NCI-H2029 (cell line): ENCODE measurements at places on chromosomes 5 and 9.
A peak's percentile ranks its signal among the peaks of the same experiment; 100 is the strongest.

DNA sequence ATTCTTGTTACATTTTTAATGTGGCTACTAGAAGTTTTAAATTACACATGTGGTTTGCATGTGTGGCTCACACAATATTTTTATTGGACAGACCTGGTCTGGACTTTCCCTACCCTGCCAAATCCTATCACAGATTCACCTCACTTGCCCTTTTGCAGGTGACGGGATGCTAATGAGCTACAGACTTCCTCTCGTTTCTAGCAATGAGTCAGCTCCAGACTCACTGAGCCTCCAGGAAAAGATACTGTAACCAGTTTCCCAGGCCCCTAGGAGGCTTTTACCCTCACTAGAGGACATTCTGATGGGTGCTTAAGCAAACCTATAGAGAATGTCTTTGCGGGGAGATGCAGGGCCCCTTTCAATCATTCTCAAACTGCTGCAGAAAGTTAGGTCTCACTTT, 135.4 kb downstream of the WDR41 start:
- DNase-seq: peak; percentile 51

- DNase-seq: peak; percentile 9
Measured at GRCh38 chr5:115098041-115098702, 71.5 kb downstream of the TRIM36 start.

DNA sequence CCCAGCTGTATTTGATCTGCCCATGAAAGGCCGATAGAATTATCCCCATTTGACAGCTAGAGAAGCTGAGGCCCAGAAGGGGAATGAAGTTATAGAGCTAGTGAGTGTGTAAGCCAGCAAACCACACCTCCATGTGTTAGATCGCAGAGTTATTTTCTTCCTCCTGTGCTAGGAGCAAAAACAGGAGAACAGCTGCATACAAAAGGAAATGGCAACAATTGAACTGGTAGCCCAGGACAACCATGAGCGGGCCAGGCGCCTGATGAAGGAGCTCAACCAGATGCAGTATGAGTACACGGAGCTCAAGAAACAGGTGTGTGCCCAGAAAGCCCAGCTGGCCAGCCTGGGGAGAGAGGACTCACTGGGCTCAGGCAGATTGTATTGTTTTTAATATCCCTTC, 30.4 kb downstream of the RAB14 start:
- no peak for DNase-seq

- DNase-seq: no peak
Measured at GRCh38 chr5:149152317-149152746, 11.0 kb downstream of the ABLIM3 start.
